ENCODE measurements at places on chromosomes 16 and 17. TPM values are rescaled to one million over a fixed set of nuclear protein-coding genes. Genes with fewer than 3 reads are reported as not detected.

DNA sequence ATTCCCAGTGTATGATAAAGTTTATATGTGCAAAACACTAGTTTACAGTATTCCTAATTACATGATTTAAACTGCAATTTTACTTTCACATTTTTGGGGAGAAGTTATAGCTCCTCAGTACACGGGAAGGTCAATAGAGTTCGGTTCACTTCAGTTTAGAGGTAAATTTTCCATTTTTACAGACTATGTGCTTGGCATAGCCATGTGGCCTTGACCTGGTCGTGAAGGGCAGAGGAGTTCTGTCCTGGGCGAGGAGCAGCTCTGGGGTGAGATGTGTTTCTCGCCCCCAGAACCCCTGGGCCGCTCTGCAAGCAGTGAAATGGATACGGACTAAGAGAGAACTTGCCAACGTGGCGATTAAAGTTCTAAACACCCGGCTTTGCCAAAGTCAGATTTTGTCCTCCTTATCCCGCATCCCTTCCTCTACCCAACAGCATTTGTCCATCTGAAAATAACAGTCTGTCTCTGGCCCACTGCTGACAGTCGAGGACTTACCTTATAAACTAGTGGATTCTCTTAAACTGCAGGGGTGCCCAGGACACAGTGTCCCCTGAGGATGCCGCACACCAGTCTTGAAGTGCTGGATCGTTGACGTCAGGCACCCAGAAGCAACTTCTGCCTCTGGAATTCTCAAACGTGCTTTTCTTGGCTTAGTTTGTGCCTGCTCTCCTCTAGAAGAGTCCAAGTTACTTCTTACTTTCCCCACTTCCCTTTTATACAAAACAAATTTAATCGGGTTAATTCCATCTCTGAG lies 1.5 kb upstream of the SIAH1 start:
- H3K27me3 ChIP-seq = no peaks in the 10 kb centered on the region
- no peak overlapping the region for H3K4me3 ChIP-seq
- peaks cover 12% of the 10 kb centered on the region for H3K4me1 ChIP-seq
- H3K36me3 ChIP-seq = no peaks in the 10 kb centered on the region

- no peaks in the 10 kb centered on the region for H3K27me3 ChIP-seq
- peaks cover 14% of the 10 kb centered on the region for H3K4me1 ChIP-seq
- peak overlapping the region; percentile 94 for H3K27ac ChIP-seq
- H3K4me3 ChIP-seq = peak overlapping the region; percentile 80
- H3K36me3 ChIP-seq = peaks cover 28% of the 10 kb centered on the region
Observed at GRCh38 chr17:32445074-32445415, 735 bp downstream of the PSMD11 start.

Gene HOXB1
- polyA plus RNA-seq = not detected

- no peaks in the 10 kb centered on the region for H3K4me1 ChIP-seq
- no peak overlapping the region for H3K27ac ChIP-seq
- no peak overlapping the region for H3K4me3 ChIP-seq
Observed at GRCh38 chr17:81329927-81330883, 35.1 kb upstream of the SLC38A10 start.

- no peak overlapping the region for H3K27ac ChIP-seq
- H3K4me3 ChIP-seq = no peak overlapping the region
- no peak for DNase-seq
- H3K27me3 ChIP-seq = no peaks in the 10 kb centered on the region
Observed at GRCh38 chr16:81530814-81531213, 86.2 kb downstream of the CMIP start.

DNA sequence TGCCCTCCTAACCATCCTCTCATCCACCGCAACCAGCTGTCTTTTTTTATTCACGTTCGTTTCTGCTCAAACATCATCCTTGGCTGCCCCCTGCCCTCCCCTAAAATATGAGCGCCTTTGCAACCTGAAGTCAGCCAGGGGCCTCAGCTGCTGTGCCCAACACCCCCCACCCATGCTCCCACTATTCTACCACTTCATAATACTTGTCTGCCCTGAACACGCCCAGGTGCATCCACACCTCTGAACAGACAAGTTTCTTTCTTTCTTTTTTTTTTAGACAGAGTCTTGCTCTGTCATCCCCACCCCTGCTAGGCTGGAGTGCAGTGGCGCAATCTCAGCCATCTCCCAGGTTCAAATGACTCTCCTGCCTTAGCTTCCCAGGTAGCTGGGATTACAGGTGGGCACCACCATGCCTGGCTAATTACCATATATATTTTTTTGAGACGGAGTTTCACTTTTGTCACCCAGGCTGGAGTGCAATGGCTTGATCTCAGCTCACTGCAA lies 26.9 kb downstream of the CEP295NL start:
- H3K27me3 ChIP-seq = no peaks in the 10 kb centered on the region
- H3K4me1 ChIP-seq = no peaks in the 10 kb centered on the region
- DNase-seq = no peak
- no peaks in the 10 kb centered on the region for H3K36me3 ChIP-seq

Gene GSDMA
- 0.61 TPM for polyA plus RNA-seq

- peak; percentile 46 for DNase-seq
- no peaks in the 10 kb centered on the region for H3K27me3 ChIP-seq
- no peaks in the 10 kb centered on the region for H3K4me1 ChIP-seq
- H3K4me3 ChIP-seq = peak overlapping the region; percentile 31
- H3K36me3 ChIP-seq = no peaks in the 10 kb centered on the region
Observed at GRCh38 chr17:48547808-48548522, 3.1 kb upstream of the HOXB2 start.

DNA sequence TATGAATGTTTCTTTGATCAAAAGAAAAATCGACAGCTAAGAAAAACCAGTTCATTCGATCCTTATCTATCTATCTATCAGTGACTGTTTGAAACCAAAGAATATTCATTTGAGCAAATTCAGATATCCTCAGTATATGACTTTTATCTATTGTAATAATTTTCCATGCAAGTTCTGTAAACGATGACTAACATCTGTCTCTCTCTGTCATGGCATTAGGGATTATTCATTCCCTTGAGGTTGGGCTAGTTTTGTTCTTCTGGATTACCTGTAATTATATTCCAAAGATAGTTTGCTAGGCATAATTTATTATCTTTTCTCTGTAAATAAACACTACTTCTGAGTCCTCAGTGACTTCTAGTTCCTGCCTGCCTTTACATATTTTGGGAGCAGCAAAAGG lies 497.7 kb upstream of the CDH11 start:
- no peaks in the 10 kb centered on the region for H3K36me3 ChIP-seq
- H3K4me1 ChIP-seq = no peaks in the 10 kb centered on the region
- H3K4me3 ChIP-seq = no peak overlapping the region
- no peak overlapping the region for H3K27ac ChIP-seq

DNA sequence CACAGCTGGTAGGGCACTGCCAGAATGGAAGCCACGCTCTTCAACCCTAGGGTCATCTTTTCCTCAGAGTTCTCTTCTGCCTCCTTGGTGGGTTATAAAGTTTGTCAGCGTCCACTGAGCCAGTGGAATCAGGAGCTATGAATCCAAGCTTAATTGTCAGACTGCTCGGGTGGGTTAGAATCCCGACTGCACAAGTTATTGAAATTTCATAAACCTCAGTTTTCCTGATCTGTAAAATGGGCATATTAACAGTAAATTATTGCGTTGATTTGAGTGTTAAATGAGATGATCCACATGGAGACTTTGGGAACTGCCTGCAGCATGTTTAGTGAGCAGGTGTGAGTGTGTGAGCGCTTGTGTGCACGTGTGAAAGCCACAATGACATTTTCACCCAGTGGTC lies 400.5 kb upstream of the CDH11 start:
- no peak overlapping the region for H3K4me3 ChIP-seq
- no peaks in the 10 kb centered on the region for H3K36me3 ChIP-seq
- no peaks in the 10 kb centered on the region for H3K27me3 ChIP-seq
- DNase-seq = no peak

Gene CFAP119
- 0.63 TPM for polyA plus RNA-seq

DNA sequence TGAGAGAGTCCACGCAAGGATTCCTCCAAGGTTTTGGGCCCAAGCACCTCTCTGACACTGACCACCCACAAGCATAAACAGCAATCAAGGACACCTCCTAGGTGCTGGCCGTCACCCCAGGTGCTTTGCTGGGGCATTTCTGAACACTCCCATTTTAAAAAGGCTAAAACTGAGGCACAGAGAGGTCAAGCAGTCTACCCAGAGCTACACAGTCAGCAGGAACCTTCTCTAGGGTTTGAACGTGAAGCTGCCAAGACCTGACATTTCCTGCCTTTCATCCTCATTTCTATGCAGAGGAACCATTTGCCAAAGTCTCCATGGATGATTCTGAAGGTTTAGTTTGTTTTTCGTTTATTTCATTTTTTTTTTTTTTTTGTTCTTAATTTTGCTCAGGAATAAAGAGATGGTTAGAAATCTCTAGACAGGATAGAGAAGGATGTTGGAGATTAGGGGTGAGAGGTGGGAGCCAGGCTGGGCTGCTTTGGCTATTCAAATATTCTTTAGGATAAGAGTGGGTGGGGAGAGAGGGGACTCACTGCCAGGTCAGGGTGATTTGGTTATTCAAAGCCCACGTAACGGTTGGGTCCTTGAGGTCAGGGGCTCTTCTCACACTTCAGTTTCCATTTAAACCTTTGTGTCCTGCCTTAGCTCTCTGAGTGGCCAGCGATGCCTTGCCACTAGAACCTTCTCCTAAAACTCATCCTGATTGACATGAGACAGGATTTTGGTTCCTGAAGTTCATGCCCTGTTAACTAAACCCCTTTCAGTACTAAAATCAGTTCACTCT lies 6.2 kb downstream of the PLCG2 start:
- no peaks in the 10 kb centered on the region for H3K36me3 ChIP-seq
- peaks cover under 1% of the 10 kb centered on the region for H3K4me1 ChIP-seq
- no peak overlapping the region for H3K27ac ChIP-seq

DNA sequence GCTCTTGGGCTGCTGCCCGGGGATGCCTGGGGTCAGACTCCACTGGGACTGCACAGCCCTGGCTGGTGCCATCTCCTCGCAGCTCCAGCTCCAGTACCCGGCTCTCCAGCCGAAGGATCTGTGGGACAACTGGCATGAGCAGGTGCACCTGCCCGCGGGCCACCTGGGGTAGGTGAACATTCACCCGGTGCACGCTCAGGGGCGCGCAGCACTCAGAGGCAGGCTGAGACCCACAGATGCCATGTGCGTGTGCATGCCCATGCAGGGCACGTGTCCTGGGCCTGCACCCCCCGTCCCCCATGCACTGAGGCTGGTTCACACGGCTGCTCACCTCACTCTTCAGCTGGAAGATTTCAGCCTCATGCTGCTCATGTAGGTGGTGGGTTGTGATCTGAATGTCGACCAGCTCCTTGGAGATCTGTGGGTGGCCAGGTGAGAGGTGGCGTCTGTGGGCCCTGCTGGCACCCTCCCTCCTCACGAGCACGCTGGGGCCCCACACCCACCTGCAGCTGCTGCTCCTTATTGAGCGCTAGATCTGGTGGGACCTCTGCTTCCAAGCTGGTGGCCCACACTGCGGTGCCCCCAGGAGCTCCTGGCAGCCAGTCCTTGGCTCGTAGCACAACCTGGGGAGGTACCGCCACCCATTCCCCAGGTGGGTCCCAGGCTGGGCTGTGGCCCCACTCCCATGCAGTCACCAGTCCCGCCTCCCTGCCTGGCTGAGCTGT lies 618 bp downstream of the CCDC78 start:
- no peak overlapping the region for H3K27ac ChIP-seq
- no peak for DNase-seq
- H3K4me3 ChIP-seq = no peak overlapping the region

Gene ITGA2B
- not detected for polyA plus RNA-seq

GRCh38 chr16:88616736-88617135 lies 21.6 kb upstream of the IL17C start:
- no peak overlapping the region for H3K4me3 ChIP-seq
- H3K36me3 ChIP-seq = peaks cover 79% of the 10 kb centered on the region
- no peaks in the 10 kb centered on the region for H3K27me3 ChIP-seq
- no peak overlapping the region for H3K27ac ChIP-seq
- no peak for DNase-seq
- no peaks in the 10 kb centered on the region for H3K4me1 ChIP-seq

- no peak for DNase-seq
- no peaks in the 10 kb centered on the region for H3K36me3 ChIP-seq
- H3K4me1 ChIP-seq = no peaks in the 10 kb centered on the region
- no peaks in the 10 kb centered on the region for H3K27me3 ChIP-seq
Observed at GRCh38 chr17:17739388-17740066, 58.3 kb downstream of the RAI1 start.
